Mesothelial cell of epicardium (in vitro differentiated cells): ENCODE measurements at places on chromosomes 4 and X. TPM values are rescaled to one million over a fixed set of nuclear protein-coding genes. Genes with fewer than 3 reads are reported as not detected.

DNA sequence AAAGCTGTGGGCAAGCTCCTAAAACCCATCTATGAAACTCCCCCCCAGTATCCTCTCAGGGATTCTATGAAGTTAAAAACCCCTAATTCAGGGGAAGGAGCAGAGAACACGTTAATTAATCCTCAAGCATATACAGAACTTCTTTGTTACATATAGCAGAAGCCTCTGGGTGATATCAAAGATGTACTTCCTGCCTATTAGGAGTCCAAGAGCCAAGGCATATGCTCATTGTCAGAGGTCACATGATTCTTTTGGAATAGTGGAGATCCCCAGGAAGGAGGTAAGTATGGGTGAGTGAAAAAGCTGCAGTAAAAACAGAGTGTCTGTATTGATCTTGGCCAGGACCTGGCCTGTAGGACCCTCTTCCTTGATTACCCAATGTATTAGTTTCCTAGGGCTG is 2.9 kb upstream of the SPARCL1 start:
- no peak for DNase-seq

- no peak for DNase-seq
Measured at GRCh38 chrX:37047776-37048175, 39.6 kb downstream of the FAM47C start.

DNA sequence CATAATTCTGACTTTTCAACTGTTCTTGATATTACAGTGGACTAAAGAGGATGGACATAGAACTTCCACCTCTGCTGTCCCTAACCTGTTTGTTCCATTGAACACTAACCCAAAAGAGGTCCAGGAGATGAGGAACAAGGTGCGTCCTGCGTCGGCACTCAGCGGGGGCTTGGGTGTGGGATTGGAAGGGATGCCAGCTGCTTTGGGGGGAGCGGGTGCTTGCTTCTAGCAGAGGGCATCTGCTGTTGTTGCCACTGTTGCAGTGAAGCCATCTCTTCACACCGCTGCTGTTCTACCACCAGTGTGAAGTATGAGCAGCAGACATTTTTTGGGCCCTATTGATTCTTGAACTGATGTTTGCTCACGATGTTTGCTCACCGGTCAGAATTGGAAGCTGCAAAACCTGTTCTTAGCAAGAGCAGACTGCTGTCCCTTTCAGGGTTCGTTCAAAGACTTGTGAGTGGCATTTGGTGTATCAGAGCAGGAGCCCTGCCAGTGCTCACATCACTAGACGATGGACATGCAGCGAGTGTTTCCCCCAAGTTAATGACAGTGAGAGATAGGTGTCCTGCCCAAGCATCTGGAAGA is 55.4 kb downstream of the NOP14 start:
- no peak for DNase-seq

The AR gene
- 7.1 to 7.7 TPM (median 7.2 TPM) in 3 replicates for total RNA-seq

DNA sequence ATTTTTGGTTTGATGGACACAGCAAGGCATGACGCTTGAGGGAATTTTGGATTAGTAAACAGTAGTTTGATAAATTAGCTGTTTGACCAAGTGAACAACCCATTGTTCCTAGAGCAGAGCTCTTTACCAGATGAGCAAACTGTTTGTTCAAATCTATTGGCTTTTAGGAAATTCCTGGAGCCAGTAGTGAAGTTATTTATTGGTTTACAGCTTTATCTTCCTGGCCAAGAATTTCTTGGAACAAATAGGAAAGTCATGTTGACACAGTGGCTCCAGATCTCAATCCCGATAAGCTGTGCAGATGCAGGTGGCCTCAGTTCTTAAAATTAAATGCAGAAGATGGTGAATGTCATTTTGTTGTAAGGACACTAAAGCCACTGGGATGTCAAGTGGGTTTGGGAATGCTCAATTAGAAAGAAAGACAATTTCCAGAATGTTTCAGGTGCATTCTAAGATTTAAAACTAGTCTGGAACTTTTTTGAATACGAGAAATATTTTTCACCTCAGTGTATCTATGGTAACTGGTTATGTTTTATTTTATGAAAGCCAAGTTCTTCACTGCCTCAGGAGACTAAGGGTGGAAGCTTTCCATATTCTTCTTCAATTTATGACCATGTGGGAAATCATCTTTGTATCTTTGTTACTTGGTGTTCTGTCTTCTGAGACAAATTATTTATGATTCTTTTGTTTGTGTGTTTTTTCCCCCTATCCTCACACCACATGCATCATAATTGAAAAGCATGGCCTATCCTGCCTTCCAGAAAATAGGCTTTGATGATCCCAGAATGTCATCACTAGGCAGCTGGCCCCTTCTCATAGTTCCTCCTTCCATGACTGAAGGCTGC is 554.5 kb downstream of the STIM2 start:
- DNase-seq: no peak

- DNase-seq: no peak
Measured at GRCh38 chrX:39425124-39425806, 624.0 kb downstream of the MID1IP1 start.

DNA sequence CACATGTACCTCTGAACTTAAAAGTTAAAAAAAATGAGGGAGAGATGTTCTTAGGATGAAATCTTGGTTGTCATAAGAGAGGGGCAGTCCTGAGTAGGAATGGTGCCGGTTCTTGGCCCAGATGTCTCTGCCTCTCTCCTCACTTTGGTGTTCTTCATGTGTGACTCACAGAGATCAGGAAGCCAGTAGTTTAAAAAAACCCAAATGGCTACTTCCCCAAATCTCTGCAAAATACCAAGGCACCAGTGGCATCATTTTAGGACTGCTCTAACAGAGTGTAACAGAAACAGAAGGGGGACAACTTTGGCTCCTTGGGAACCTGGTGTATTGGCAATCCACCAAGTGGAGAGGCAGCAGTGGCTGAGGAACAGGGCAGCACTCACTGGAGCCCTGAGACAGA is 116.8 kb downstream of the SCD5 start:
- DNase-seq: no peak

DNA sequence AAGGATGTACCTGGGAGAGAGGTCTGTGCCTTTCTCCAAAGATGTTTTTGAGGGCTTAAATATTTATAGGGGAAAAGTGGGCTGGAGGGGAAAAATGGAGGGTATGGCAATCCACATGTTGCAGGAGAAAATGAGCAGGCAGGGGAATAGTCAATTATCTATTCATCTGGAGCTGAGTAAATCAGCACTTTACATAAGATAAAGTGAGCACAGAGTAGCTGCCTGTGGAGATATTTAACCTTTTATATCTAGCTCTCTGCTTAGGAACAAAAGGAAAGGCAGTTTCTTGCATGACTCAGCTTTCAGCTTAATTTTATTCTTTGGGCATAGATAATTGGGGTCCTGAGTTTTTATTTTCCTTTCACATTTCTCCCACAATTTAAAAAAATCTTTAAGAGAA is 93.6 kb upstream of the NPY2R start:
- DNase-seq: no peak

DNA sequence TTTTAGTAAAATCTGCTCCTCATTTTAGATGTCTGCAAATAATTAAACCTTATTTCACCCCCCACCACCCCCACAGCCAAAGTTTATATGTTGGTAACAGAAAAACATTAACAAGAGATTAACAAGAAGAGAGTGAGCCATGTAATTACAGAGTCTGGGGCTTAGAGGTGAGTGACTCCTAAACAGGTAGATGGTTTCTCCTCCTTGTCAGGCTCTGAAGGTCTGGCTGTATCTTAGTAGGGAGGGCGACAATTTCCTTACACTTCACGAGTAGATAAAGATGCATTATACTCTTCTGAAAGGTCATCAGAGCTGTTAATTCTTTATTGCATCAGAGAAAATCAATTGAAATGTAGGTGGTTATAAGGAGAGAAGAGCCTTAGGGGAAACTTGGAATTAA is 171.8 kb upstream of the ANKRD50 start:
- no peak for DNase-seq

DNA sequence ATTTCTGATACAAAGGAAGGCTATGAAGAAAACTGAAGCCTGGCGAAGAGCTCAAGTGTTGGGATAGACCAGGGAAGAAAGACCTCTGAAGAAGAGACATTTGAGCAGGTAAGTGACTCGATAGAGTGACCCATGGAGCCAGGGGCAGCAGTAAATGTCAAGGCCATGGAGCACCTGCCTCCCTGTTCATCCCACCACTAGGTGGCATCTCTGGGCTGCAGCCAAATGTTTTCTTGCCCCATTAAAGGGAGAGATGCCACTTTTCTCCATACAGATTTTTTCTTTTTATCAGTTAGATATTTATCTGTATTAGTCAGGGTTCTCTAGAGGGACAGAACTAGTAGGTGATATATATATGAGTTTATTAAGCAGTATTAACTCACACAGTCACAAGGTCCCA is 4.9 kb upstream of the ZNF81 start:
- no peak for DNase-seq

GRCh38 chrX:47578692-47579091 is 3.5 kb upstream of the TIMP1 start:
- no peak for DNase-seq

The CT45A2 gene
- not detected in 3 replicates for total RNA-seq

DNA sequence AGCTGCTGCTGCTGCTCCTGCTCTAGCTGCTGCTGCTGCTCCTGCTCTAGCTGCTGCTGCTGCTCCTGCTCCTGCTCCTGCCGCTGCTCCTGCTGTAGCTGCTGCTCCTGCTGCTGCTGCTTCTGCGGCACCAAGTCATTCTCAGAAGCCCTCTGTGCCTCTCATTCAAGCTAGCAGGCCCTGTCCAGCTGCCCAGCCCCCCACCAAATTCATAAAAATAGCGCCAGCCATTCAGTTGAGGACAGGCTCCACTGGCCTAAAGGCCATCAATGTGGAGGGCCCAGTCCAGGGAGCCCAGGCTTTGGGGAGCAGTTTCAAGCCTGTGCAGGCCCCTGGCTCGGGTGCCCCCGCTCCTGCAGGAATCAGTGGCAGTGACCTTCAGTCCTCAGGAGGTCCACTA is 3.9 kb downstream of the SUPT20HL1 start:
- DNase-seq: no peak

DNA sequence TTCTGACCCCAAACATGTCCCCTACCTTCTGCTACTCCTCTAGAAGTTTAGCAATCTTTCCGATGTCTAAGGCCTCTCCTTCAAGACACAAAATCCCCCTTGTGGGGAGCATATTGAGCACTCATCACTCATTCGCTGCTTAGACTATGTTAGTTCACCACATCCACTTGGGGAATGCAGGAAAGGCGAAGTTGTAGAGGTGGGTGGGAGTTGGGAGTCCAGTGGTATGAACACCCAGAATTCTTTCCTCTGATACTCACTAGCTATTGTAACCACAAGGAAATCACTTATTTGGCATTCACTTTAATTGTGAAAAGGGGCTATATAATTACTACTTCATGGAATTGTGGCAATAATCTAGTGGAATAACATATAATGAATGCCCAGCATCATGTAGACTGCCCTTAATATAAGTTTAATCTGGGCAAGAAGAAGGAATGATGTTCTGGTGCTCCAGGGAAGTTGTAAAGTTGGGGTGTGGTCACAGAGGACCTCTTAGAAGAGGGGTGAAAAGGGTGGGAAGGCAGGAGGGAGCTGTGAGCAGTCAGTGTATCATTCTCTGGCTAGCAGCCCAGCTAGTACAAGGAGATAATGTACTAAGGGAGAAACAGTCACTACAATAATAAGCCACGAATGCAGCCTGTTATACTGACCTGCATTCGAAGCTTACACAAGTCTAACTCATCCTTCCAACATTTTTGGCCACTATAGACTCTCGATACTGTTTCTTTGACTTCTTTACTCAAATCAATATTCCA is 468.2 kb upstream of the DIPK2B start:
- no peak for DNase-seq

GRCh38 chr4:137310593-137311490 is 221.5 kb downstream of the PCDH18 start:
- DNase-seq: no peak

DNA sequence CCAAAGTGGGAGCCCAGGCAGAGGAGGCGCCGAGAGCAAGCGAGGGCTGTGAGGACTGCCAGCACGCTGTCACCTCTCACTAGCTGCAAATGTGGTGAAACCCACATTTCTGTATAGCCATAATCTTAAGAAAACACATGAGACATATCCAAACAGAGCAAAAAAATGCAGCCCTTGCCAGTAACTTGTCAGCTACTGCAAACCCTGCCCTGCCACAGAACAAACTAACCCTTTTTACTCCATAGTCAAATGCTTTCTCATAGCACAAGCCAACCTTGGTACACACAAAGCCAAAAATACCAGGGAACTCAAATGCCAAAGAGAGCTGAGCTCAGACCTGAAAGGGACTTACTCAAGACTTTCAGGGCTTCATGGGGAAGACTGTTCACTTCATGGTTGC is 14.9 kb upstream of the NXF3 start:
- DNase-seq: no peak

GRCh38 chr4:51851937-51852290 is 9.0 kb downstream of the DCUN1D4 start:
- no peak for DNase-seq

DNA sequence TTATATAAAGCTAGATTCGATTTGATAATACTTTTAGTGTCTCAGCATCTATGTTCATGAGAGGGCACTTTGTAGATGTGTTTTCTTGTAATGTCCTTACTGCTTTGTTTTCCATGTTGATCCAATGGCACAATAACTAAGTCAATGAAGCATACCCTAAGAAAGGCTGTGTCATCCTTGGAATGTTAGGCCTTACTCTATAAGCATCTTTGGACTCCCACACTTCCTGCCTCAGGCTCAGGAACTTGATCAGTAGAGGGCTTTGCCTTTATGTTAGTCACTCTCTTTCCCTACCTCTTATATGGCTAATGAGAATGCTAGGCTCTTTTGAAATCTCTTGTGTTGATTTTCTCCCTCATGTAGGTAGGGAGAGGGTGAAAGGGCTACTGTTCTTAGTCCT is 33.2 kb upstream of the EDA2R start:
- no peak for DNase-seq

GRCh38 chr4:9893329-9894108 is 112.1 kb downstream of the DRD5 start:
- no peak for DNase-seq

GRCh38 chrX:45719751-45720501 is 519.2 kb upstream of the DIPK2B start:
- no peak for DNase-seq

- DNase-seq: no peak
Measured at GRCh38 chr4:110869862-110870572, 247.1 kb upstream of the PITX2 start.
